ENCODE measurements at places on chromosomes 3 and 15.

DNA sequence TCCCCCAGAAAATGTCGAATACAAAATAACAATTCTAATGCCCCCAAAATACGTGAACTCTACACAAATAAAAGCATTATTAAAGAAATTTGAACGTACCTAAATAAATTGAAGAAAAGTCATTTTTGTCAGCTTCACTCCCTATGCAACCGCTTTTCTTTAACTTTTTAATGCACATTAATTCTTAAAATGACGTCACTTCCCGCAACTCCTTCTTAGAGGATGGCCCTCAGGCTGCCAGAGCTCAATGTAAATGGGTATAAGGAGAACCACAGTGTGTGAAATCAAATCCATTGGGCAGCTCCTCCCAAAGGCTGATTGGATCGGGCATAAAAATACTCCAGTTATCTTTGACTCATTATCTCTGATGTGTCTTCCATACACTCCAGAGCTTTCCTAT lies 736.9 kb downstream of the GBE1 start:
- H3K27ac ChIP-seq, result no peak overlapping the region
- no peaks in the 10 kb centered on the region for H3K27me3 ChIP-seq
- no peak overlapping the region for H3K4me3 ChIP-seq
- H3K36me3 ChIP-seq, result no peaks in the 10 kb centered on the region
- no peaks in the 10 kb centered on the region for H3K4me1 ChIP-seq

DNA sequence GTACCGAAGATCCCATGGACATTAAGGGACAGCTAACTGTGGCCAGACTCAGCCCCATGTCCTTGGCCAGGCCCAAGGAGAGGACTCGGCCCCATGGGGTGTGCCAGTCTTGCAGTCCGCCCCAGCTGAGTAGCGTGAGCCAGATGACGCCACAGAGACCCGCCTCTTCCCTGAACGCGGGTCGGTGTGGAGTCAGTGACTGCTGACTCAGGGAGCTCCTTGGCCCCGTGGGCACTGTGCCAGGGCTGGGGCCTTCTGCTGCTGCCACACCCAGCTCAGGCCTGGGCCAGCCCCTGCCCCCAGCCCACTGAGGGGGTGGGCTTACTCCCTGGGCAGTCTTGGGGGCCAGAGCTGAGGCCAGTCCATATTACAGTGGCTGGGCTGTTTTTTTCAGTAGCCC lies 52.8 kb downstream of the PLXNA1 start:
- H3K27me3 ChIP-seq, result no peaks in the 10 kb centered on the region
- peak overlapping the region; percentile 74 for H3K27ac ChIP-seq
- H3K36me3 ChIP-seq, result no peaks in the 10 kb centered on the region
- H3K4me1 ChIP-seq, result no peaks in the 10 kb centered on the region

DNA sequence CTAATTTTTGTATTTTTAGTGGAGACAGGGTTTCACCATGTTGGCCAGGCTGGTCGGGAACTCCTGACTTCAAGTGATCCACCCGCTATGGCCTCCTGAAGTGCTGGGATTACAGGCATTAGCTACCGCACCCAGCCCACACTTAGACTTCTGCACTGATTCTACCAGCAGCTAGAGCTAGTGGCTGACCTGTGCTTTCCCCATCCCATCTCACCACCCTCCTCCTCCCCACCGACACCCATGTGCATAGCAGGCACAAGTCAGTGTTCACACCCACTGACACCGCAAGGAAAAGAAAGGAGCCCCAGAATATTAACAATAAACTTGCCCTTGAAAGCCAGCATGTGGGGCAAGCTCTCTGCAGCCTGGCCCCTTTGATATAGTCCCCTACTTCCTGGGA lies 11.2 kb upstream of the ABTB1 start:
- no peak overlapping the region for H3K27ac ChIP-seq
- H3K4me1 ChIP-seq, result no peaks in the 10 kb centered on the region
- DNase-seq, result no peak
- no peak overlapping the region for H3K4me3 ChIP-seq
- no peaks in the 10 kb centered on the region for H3K27me3 ChIP-seq

DNA sequence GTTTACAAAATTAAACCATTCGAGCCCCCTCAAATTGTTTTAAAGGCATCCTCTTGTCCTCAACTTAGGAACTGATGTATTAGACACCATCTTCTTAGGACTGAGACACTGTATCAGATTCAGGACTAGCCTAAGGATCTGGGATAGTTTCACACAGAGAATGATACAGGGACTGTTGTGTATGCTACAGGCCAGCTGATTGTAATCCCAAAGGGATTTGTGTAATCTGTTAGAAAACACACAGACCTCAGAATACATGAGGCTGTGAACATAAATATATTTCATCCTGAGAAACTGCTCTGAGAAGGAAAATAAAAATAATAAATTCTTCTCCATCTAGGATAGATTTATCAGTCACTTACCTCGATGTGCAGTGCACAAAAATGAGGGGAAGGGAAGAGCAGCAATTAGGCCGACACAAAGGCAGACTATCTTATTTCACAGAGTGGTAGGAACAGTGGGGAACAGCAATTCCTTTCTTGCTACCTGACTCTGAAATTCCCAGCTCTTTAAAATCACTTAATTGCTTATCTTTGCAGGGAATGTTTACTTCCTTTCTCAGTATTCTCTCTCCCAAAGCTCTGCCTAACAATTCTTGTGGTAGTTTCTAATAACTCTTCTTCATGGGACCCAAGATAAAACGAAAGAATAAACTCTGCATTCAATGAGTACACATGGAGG lies 322.5 kb downstream of the MAGI1 start:
- no peaks in the 10 kb centered on the region for H3K36me3 ChIP-seq
- no peak overlapping the region for H3K4me3 ChIP-seq
- H3K27me3 ChIP-seq, result no peaks in the 10 kb centered on the region
- H3K4me1 ChIP-seq, result no peaks in the 10 kb centered on the region
- no peak overlapping the region for H3K27ac ChIP-seq
- DNase-seq, result no peak

- H3K4me3 ChIP-seq, result no peak overlapping the region
- no peaks in the 10 kb centered on the region for H3K4me1 ChIP-seq
- DNase-seq, result no peak
- H3K27ac ChIP-seq, result no peak overlapping the region
These were observed 66.4 kb downstream of the SRGAP3 start for GRCh38 chr3:9183011-9183410.
